ENCODE measurements at places on chromosomes 2 and 18.

DNA sequence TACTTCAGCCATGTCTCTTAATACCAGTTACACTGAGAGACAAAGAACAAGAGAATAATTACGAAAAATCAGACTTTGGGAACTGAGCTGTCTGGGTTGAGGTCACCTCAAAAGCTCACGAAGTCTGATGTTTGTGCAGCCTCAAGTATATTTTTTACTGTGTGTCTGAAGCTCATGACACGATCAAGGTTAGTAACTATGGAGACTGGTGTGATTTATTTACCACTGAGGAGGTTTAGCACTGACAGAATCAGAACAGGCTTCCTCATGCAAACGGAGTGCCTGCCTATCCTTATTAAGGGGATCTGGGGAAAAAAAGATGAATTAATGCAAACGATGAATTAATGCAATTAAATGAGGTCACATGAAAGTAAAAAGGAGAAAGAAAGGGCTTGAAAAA, 61.1 kb upstream of the RAPH1 start:
- no peak for DNase-seq

DNA sequence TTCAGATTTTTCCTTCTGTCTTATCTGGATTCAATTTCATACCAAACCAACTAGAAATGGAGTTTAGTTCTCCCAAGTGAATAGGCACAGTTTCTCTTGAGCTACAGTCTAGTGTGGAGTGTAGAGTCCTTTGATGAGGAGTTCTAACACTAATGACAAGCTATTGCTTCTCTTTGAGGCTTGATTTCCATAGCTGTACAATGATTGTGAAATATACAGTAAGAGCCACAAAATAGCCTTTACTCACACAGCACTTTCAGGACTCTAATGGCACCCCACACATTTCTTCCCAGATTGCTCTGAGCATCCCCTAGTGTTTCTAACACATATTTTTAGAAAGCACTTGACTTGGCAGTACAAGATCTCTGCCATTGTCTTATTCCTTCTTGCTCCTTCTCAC, 153.3 kb downstream of the LRRTM1 start:
- DNase-seq, result no peak

- no peak for DNase-seq
Measured at GRCh38 chr2:230931556-230932231, 6.7 kb upstream of the GPR55 start.

DNA sequence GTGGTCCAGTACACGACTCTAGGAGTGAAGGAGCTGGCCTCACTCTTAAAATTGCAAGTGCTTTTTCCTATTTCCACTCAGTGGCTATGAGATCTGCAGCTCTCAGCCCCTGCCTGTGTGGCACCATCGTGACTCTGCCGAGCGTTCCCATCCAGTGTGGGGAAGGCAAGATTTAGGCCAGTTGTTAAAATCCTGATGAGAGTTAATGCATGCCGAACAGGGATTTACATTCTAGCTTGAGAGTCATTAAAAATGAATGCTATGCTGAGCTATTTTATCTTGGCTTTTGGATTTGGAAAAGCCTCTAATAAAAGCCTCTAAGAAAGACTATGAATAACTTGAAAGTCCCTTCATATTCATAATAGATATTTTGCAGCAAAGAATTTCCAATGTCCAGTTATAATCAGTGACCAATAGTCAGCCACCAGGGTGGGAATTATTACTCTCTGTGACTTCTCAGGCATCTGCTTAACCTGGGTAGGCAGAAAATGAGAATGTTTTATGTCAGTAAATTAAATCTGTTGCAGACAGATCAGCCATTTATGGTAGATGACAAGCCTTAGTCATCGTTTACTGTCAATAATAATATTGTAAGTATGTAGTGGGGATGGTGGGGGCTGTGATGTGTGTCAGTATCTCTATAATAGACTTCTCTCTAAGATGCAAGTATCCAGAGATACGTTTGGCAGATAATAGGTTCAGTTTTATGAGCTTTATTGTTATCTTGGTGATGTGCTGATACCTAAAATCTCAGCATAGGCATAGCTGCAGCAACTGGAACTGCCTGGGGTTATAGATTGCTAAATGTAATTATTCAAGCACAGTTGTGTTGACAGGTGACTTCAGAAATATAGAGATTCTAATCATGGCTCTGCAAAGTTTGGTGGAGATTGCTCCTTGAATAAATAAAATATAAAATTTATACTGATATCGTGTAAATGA, 207.8 kb downstream of the SOCS6 start:
- DNase-seq, result no peak

GRCh38 chr2:240579071-240579762, 7.3 kb upstream of the CAPN10 start:
- DNase-seq, result no peak

GRCh38 chr18:36734596-36734995, 94.2 kb downstream of the TPGS2 start:
- no peak for DNase-seq

DNA sequence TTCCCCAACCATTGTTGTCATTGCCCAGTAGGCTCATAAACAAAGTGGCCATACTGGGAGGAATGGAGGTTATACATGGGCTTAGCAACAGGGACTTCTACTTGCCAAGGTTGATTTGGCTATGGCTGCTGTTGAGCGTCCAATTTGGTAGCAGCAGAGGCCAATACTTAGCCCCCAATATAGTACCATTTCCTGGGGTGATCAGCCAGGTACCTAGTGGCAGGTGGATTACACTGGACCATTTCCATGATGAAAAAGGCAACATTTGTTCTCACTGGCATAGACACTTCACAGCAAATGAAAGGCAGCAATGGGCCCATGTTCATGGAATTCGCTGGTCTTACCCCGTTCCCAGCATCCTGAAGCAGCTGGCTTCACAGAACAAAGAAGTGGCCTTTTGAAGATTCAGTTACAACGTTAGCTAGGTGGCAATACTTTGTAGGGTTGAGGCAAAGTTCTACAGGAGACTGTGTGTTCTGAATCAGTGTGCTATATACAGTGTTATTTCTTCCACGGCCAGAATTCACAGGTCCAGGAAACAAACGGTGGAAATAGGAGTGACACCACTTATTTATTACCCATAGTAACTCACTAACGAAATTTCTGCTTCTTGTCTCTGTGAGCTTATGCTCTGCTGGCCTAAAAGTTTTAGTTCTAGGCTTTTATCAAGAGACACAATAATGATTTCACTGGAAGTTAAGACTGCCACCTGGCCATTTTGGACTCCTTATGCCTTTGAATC, 37.5 kb downstream of the FBXO11 start:
- DNase-seq, result no peak

DNA sequence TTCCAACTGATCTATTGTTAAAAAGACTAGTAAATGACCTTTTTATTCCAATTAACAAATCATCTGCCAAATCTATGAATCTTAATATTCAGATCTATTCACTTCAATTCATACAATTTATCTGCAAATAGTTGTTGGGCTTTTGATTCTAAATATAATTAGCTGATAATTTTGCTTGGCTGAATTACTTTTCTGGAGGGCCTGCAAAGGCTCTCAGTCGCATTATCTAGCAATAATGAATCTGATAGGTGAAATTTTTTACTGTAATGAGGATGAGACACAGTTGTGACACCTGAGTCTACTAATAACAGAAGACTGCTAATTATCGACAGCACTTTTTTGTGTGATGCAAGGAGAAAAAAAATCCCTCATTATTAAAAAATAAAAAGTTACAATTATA, 565.1 kb downstream of the ZEB2 start:
- no peak for DNase-seq

GRCh38 chr2:226865273-226865672, 29.4 kb downstream of the RHBDD1 start:
- DNase-seq, result no peak

GRCh38 chr2:51697095-51697494, 665.2 kb upstream of the NRXN1 start:
- no peak for DNase-seq

GRCh38 chr18:44370861-44371260, 309.8 kb upstream of the SETBP1 start:
- DNase-seq, result no peak

GRCh38 chr18:52679354-52679753, 339.4 kb downstream of the DCC start:
- DNase-seq, result no peak

- DNase-seq, result peak; percentile 27
Measured at GRCh38 chr2:160076914-160077313, 14.5 kb upstream of the PLA2R1 start.

GRCh38 chr2:149703281-149703680, 115.7 kb upstream of the MMADHC start:
- no peak for DNase-seq

DNA sequence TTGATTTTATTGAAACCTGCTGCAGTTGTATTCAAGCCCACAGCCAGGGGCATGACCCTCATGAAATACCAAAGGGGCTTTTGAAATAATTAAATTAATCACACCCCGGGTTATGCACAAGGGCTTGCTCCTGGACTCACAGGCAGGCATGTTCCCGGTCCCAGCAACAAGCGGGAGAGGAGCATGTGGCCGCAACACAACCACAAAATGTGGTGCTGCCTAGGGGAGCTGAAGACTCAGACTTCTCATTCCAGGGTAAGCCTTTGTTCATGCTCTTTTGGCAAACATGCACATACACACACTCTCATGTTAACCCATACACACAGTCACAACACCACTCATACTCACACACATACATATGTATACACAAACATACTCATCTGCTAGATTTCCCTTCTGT, 233.7 kb upstream of the SMAD2 start:
- no peak for DNase-seq

DNA sequence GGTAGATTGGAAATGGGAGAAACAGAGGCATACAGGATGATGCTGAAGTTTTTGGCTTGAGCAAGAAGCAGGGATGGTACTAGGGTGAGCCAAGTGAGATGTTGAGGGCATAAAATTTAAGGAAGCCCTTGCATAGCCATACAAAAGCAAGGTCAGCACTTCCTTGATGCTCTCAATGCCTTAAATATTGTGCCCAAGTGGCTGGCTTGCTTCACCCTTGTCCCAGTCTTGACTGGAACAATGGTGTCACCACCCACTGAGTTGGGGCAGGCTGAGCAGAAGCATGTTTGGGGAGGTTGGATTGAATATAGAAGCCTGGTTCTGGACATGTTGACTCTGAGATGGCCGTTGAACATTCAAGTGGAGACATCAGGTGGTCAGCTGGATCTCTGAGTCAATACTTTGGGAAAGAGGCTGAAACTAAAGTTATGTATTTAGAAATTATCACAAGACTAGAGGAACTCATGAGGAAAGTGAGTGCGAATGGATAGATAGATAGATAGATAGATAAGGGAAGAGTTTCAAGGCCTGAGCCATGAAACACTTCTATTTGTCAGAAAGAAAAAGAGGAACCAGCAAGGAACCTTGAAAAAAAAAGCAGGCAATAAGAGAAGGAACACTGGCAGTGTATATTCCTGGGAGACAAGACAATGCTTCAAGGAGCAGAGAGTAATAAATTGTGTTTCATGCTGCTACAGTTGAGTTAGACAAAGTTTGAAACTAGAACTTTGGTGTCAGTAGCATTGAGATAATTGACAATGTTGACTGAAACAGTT, 43.0 kb upstream of the HNMT start:
- peak; percentile 39 for DNase-seq

DNA sequence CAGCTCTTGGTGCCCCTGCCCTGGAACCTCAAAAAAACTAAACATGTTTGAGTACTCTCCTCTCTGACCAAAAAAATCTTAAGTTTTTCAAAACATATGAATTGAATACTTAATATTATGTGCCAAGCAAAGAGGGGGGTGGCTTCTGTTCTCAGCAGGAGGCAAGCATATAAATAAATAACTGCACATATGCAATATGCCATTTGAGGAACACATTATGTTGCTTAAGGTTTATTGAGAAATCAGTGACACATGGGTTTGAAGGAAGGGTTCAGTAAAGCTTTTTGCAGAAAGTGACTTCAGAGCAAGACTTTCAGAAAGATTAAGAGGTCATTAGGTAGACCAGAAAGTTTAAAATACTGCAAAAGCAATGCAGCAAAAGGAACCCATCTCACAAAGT, 429.2 kb downstream of the TDRD15 start:
- DNase-seq, result peak; percentile 35

- DNase-seq, result no peak
Measured at GRCh38 chr2:42192652-42193566, 23.8 kb downstream of the EML4 start.

DNA sequence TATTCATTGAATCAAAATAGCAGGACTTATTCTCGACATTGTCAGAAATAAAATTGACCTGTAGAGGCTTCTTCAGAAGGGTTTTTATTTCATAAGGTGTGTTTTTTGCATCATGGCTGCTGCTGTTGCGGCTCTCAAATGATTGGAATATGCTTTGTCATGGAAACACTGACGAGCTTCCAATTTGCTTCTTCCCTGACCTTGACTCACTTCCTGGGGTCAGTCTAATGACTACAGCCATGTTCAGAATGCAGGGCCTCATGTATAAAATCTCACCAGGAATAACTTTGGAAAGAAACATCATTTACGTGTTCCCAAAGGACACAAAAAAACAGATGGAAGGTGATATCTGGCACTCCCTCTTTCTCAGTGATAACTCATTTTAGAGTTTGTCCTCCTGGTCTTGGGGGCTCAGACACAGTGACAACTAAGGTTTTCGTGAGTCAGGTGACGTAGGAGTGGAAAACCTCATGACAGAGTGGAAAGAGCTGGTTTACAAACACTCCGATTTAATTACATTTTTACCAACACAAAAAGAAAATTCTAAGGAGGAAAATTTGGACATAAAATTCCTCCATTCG, 467.0 kb upstream of the RAB12 start:
- DNase-seq, result no peak

GRCh38 chr18:47691611-47692010, 238.8 kb downstream of the SMAD2 start:
- DNase-seq, result no peak

DNA sequence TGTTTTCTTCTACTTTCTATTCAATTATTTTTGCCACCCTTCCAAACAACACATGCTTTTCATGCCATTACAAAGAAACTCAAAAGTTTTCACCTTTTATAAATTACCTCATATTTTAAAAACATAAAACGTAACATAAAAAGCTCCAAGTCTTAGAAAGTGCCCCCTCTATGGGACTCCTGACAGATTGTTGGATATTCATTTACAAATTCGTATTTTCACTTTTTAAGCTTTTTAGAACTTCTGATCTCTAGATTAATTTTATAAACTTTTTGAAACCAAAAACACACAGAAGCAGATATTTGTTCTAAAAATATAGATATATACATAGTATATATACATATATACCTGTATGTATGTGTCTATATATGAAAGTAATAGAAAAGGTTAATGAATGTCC, 1.5 kb downstream of the COL5A2 start:
- no peak for DNase-seq

- no peak for DNase-seq
Measured at GRCh38 chr2:180191432-180192124, 184.5 kb upstream of the CWC22 start.

DNA sequence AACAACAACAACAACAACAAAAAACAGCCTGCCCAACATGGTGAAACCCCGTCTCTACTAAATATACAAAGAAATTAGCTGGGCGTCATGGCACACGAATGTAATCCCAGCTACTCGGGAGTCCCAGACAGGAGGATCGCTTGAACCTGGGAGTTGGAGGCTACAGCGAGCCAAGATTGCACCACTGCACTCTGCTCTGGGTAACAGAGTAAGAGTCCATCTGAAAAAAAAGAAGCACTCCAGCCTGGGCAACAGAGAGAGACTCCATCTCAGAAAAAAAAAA, 344.1 kb upstream of the PLGLB2 start:
- no peak for DNase-seq

Data from inflammatory macrophage treated with lipopolysaccharide for 4 hours (primary cell).